ENCODE measurements at places on chromosomes 2 and 18.

- no peak for DNase-seq
These were observed 595 bp downstream of the PARD6G start for GRCh38 chr18:80246445-80247392.

DNA sequence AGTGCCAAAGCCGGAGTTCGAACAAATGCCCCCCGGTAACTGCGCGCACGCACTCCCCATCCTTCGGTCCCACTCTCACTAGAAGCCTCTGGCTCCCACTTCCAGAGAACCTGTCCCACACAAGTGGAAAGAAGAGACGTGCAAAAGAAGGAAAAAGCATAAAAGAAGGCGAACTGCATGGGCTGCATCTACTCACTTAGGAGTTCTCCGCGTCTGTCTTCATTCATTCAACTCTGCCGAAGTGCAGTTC lies 312 bp downstream of the NR4A2 start:
- DNase-seq, result no peak

DNA sequence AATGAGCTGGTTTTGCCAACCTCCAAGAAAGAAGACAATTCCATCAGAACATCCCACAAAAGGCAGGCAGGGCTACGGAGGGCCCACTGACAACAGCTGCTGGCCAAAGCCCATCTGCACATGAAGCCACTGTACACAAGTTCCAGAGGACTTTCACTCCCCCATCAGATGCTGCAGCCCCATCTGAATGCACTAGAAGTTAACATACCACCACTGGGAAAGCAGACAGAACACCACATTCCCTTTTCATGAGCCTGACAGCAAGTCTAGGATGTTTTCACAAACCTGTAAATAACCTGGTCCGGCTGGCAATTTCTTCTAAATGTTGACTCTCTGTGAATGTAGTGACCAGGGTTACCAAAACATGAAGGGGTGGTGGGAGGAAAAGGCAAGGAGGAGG lies 41.5 kb downstream of the CCBE1 start:
- no peak for DNase-seq

DNA sequence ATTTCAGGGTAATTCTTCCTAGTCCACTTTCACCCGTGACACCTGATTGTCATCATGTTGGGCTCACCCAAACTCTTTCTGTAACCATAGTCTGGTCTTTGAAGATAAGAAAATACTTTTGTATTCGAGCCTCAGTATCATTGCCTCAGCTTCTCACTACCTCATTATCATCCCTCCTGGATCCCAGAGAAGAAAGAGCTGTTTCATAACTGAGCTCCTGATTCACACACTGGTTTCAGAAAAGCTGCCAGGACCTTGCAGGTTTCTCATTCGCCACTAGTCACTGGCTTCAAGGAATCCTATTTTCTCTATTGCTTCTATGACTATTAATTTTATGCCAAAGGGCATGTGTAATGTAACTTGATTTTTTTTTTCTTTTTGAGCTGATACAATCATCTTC lies 2.9 kb upstream of the CRIM1 start:
- DNase-seq, result no peak

GRCh38 chr18:9756271-9756932 lies 48.3 kb downstream of the RAB31 start:
- DNase-seq, result no peak

GRCh38 chr2:68812251-68812650 lies 58.9 kb downstream of the BMP10 start:
- DNase-seq, result no peak

GRCh38 chr18:34108206-34108605 lies 116.5 kb downstream of the NOL4 start:
- no peak for DNase-seq

DNA sequence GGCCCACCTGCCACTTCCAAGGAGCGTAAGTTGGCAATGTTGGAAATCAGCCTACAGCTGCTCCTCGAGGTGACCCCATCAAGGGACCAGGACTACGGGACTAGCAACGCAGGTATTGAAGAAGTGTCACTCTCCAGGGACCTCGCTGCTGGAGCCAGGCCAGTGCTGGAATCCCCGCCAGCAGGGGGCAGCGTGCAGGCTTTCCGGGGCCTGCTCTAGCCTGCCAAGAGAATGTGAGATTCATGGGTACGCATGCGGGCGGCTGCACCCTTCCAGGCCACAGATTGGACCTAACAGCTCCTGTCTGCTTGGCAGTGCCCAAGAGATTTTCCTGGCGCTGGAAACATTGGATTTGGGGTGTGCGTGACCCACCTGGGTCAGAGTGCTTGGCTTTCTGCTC lies 182.8 kb upstream of the RAB12 start:
- DNase-seq, result no peak

DNA sequence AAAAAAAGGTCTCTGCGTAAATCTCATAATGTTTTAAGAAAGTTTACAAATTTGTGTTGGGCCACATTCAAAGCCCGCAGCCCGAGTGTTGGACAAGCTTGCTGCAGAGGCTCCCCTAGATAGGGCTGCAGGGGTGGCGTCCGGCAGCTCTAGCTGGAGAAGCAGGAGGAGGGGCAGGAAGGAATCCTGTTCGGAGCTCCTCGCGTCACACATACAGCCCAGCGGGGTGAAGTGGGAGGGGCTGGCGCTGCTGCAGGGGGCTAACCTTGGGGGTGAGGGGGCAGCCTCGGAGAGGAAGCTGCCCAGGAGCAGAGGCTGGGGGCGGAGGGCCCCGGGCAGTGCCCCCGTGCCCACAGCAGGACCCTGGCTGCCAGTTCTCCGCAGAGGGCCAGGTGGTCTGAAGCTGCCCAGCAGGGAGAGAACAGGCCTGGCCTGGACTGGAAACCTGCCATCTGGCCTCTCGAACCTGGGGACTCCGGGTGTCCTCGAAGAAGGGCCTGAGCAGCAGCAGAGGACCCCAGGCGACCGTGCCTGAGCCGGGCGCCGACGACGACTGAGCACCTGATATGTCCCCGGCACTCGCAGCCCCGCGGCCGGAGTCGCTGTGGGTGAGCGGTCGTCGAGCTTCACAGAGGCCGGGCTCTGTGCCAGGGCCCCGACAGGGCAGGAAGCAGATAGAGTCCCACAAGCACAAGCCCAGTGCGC lies 2.6 kb upstream of the GPR35 start:
- peak; percentile 86 for DNase-seq

DNA sequence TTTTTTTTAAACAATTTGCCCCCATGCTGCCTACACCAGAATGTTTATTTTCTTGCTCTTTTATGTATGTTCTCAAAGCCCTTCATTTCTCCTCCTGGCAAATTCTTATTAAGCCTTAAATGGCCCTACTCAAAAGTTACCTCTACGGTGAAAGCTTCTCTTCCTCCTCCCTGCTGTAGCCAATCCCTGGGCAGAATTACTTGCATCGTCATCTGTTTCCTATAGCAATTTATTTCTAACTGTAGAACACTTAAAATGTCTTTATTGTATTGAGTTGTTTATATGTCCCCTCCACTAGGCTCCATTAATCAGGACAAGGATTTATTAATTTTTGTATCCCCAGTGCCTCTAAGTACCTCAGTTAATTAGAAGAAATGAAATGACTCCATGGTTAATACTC lies 2.5 kb upstream of the RAD51AP2 start:
- DNase-seq, result no peak

- DNase-seq, result no peak
These were observed 749.8 kb upstream of the NRXN1 start for GRCh38 chr2:51781691-51782090.

DNA sequence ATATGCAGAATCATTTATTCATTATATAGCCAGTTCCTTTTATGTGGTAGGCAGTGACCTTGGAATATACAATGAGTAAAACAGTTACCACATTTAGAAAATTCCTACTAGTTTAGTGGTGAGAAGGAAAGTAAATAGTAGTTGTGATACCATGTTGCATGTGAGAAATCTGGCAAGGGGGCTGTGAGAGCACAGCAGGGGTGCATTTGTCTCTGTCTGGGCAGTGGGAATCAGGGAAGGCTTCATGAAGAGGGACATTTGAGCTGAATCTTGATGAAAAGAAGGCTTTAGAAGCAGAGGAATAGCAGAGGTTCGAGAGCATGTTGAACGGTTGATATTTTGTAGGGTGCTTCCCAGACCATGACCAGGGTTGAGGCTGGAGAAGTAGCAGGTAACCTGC lies 78.7 kb downstream of the RAB3GAP1 start:
- DNase-seq, result no peak

GRCh38 chr2:164061129-164061746 lies 325.4 kb upstream of the FIGN start:
- DNase-seq, result peak; percentile 20

GRCh38 chr2:70132244-70133126 lies 45.2 kb downstream of the PCBP1 start:
- no peak for DNase-seq

DNA sequence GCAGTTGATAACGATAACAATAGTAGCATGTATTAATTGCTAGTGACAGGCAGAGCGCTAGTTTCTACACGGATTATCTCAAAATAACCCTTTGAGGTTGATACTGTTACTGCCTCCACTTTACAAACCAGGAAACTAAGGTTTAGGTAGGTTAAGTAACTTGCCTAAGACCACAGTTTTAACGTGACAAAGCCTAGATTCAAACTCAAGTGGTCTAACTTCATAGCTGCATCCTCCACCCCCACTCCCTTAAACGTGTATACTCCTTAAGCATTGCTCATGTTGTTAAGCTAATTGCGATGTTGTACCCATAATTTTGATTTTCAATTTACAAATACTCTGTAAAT lies 1.2 kb downstream of the ME2 start:
- DNase-seq, result no peak

DNA sequence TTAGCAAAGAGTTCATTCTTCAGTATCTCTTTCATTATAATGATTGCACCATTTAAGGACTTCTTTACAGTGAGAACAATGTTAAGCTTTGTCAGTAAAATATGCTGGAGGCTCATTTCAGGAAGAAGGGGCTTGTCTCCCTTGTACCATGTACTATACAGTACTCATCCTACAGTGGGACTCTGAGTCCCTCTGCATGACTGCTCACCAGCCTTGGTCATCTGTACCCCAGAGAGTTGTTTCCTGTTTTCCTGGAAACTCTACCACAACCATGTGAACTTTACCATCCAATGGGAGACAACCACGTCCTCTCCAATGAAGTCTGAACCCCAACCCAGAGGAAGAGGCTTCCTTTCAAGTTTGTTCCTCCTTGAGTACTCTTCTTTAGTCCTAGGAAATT lies 1171.1 kb upstream of the CRIM1 start:
- no peak for DNase-seq

DNA sequence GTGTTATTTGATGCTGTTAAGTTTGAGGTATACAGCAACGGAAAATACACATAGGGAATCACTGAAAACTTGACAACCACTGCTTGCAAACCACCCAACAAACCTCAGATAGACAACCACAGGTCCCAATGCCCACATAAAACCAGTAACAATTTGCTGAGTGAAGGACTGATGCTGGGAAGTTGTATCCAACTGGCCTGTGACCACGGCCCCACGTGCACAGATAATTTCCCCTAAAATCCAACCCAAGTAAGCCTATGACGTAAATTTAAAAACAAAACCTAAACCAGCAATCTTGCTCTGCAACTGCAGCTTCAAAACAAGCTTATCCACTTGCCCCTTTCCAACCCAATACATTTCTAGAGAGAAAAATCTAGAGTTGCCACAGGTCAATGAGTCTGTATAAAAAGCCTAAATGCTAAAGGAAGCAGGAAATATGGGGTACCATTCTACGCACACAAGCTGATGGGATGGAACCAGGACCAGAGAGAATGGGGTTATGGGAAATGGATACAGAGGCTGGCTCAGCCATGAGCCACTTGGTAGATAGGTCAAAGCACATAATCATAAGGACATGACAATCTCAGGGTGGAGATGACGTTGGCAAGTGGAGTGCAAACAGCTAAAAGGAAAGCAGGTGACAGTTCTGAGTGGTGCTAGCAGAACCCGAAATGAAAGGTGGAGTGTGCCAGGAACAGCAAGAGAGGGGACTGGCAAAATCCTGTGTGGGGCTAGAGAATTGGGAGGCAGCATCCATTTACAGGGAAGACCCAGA lies 27.8 kb upstream of the CREB1 start:
- DNase-seq, result no peak

DNA sequence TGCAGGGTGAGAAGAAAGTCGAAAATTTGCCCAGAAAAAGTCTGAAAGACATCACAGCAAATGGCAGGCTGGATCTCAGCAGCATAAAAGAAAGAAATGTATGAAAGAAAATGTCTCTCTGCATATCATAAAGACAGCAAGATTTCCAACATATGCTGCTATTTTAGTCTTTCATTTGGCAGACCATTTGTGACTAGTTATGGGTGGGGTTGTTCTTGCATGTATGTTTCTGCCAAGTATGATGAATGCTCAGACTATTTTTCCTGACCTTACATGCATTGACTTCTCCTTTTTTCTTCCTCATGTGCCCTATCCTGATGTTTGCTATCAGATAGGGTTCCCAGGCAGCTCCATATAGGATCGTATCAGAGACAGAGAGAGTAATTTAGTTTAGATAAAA lies 58.5 kb upstream of the PARD3B start:
- DNase-seq, result no peak

GRCh38 chr2:200101922-200102321 lies 146.5 kb downstream of the MAIP1 start:
- DNase-seq, result no peak

- no peak for DNase-seq
These were observed 818.4 kb upstream of the FSHR start for GRCh38 chr2:49972699-49973098.

- no peak for DNase-seq
These were observed 46.2 kb downstream of the PARD6G start for GRCh38 chr18:80200932-80201672.

DNA sequence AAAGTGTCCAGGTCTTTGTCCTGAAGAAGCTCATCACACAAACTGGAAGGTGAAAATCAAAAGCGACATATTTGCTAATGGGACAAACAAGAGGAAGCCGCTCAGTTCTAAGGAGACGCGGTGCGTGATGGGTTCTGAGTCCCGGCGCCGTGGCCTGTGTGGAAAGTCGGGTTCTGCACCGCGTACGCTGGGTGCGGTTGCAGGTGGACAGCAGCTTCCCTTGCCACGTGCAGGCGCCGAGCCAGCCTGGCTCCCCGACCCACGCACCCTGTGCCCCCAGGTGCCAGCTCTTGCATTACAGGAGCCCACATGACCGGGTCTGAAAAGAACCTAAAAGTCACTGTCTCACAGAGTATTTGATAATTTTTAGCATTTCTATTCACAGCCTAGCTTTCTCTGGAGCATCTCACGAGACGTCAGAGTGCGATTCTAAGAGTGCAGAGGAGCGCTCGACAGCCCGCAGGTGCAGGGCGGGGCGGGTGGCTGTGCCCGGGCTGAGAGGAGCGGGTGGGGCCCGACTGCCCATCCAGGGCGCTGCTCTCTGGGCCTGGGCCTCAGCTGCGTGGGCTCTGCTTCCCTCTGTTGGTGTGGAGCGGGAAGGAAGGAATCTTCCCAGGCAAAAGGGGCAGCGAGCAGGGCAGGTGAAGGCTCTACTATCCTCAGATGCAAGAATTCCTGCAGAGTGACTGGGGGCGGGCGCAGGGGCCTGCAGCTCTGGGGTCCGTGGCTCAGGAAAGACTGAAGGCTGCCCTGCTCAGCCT lies 39.4 kb downstream of the MYT1L start:
- DNase-seq, result no peak
